ENCODE measurements at places on chromosomes 4 and X. TPM values are rescaled to one million over a fixed set of nuclear protein-coding genes. Genes with fewer than 3 reads are reported as not detected.
A peak's percentile ranks its signal among the peaks of the same experiment; 100 is the strongest.

UBA1 gene
- total RNA-seq = 286 TPM

SYN1 gene
- total RNA-seq = not detected

GNRHR gene
- total RNA-seq = not detected

XAGE2 gene
- total RNA-seq = not detected

EMCN gene
- 40.0 TPM for total RNA-seq

AWAT2 gene
- total RNA-seq = not detected

CXCL3 gene
- not detected for total RNA-seq

DNA sequence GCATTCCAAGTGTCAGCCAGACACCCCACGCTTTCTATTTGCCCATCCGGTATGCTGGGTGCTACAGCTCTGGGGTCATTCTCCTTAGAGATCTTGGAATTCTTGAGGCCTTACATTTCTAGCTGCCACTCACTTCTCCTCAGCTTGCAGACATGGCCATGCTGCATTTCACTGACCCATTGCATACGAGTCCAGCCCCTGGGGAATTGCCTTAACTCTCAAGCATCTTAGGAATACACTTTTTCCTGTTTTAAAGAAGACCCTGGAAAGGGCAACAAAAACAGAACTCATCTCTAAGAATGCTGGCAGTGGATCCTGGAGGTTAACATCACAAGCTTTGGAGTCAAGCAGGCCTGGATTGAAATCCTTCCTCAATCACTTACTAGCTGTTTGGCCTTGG, 122.0 kb upstream of the LNX1 start:
- no peak for DNase-seq
- H3K4me1 ChIP-seq = no peaks in the 10 kb centered on the region
- H3K36me3 ChIP-seq = no peaks in the 10 kb centered on the region
- no peak overlapping the region for H3K4me3 ChIP-seq
- H3K27ac ChIP-seq = no peak overlapping the region
- H3K27me3 ChIP-seq = no peaks in the 10 kb centered on the region

DNA sequence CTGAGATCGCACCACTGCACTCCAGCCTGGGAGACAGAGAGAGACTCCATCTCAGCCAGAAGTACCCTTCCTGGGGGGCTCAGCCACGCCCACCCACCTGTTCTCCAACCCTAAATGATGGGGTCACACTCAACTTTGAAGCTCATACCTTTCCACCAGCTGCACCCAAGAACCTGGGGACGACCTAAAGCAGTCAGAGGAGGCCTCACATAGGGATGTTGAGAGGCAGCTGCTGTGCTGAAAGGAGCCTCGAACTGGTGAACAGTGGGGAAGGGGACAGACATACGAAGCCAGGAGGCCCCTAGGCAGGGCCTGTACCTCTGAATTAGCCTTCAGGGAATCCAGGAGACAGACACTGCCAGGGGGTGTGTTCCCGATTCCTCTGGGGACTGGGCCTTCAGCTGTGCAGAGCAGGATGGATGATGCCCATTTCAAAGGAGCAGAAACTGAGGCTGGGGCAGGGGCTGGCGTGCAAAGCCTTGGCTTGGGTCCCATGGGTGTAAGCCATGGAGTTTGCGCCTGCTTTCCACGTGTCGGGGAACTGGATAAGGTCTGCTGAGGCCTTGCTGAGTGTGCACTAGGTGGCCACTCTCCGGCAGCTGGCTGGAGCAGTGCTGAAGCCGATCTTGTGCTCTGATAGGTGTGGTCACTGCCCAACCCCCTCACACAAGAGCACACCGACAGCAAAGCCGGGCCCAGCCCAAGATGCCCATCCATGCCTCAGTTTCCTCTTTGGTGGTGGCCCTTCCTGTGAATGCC, 130.8 kb downstream of the CPZ start:
- H3K27me3 ChIP-seq = no peaks in the 10 kb centered on the region
- no peak for DNase-seq
- no peak overlapping the region for H3K27ac ChIP-seq
- no peaks in the 10 kb centered on the region for H3K4me1 ChIP-seq
- H3K4me3 ChIP-seq = no peak overlapping the region
- no peaks in the 10 kb centered on the region for H3K36me3 ChIP-seq

- no peak overlapping the region for H3K27ac ChIP-seq
- no peak overlapping the region for H3K4me3 ChIP-seq
- H3K27me3 ChIP-seq = no peaks in the 10 kb centered on the region
- H3K4me1 ChIP-seq = no peaks in the 10 kb centered on the region
Observed at GRCh38 chr4:155444721-155445120, 68.0 kb upstream of the MAP9 start.

DNA sequence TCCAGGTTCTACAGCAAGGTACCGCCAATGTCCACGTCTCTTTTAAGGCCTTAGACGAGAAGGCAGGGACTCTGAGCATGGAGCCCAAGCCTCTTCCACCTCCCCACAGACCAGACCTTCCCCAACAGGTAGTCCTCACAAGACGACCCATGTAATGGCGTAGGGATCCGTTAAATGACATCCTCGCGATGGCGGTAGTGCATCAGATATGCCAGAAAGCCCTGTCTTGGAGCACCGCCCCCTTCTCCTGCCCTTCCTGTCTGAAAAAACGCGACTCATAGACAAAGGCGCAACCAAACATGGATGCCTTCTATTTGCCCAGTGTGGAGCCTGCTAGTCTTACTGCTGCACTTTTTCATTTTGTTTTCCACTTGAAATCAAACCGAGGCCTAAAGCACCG, 185.4 kb downstream of the OR13H1 start:
- peak; percentile 88 for DNase-seq
- H3K27ac ChIP-seq = no peak overlapping the region
- H3K36me3 ChIP-seq = no peaks in the 10 kb centered on the region

DNA sequence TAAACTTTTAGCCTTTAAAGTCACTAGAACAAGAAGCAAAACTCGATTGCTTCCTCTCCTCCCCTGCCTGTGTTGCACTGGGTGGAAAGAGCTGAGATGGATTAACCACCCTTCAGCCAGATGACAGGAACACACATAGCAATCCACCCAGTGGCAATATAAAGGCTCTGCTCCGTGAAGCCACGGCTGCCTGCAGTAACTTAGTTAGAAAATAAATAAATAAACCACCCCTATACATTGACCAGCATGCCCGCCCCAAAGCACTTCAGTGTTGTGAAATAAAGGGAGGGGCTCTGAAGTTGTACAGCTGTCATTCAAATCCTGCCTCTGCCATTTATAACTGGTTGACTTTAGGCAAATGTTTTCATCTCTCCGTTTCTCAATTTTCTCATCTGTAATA, 217.1 kb upstream of the LDB2 start:
- no peak for DNase-seq
- H3K4me1 ChIP-seq = no peaks in the 10 kb centered on the region
- H3K27ac ChIP-seq = no peak overlapping the region
- no peaks in the 10 kb centered on the region for H3K27me3 ChIP-seq
- no peak overlapping the region for H3K4me3 ChIP-seq

DNA sequence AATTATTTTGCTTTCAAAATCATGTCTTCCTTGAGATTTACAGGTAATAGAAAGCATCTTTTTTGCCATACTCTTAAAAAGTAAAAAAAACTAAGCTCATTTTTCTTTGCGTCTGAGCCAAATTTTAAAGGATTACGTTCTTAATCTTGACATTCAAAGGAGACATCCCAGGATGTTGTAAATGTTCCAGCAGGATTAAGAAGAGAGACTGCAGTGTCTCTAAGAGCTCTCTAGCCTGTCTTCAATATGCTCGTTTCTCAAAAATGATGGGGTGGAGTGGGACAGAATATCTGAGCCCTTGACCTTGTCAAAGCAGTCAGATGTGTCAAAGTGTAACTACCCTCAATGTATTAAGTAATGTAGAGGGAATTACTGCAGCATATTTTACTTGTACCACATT, 363.3 kb downstream of the PCDH7 start:
- no peak for DNase-seq
- H3K27me3 ChIP-seq = no peaks in the 10 kb centered on the region
- no peak overlapping the region for H3K4me3 ChIP-seq
- H3K27ac ChIP-seq = no peak overlapping the region
- no peaks in the 10 kb centered on the region for H3K36me3 ChIP-seq

DNA sequence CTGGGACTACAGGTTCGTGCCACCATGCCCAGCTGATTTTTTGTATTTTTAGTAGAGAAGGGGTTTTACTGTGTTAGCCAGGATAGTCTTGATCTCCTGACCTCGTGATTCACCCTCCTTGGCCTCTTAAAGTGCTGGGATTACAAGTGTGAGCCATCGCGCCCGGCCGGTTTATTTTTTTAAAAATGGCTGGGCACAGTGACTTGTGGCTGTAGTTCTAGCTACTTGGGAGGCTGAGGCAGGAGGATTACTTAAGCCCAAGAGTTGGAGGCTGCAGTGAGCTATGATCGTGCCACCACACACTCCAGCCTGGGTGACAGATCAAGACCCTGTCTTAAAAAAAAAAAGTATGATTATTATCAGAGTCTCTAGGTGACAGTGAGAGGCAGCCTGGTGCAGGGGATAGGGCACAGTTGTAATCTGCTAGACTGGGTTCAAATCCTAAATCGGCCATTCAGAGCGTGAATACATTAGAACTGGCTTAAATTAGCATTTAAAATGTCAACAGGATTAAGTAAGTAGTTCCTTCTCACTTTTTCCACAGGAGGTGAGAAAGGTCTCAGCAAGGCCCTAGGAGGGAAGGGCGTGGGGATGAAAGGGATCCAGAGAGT, 435 bp upstream of the MGST2 start:
- H3K36me3 ChIP-seq = no peaks in the 10 kb centered on the region
- H3K4me3 ChIP-seq = peak overlapping the region; percentile 61
- H3K27me3 ChIP-seq = no peaks in the 10 kb centered on the region
- H3K4me1 ChIP-seq = peaks cover 28% of the 10 kb centered on the region
- peak; percentile 37 for DNase-seq
- peak overlapping the region; percentile 95 for H3K27ac ChIP-seq

DNA sequence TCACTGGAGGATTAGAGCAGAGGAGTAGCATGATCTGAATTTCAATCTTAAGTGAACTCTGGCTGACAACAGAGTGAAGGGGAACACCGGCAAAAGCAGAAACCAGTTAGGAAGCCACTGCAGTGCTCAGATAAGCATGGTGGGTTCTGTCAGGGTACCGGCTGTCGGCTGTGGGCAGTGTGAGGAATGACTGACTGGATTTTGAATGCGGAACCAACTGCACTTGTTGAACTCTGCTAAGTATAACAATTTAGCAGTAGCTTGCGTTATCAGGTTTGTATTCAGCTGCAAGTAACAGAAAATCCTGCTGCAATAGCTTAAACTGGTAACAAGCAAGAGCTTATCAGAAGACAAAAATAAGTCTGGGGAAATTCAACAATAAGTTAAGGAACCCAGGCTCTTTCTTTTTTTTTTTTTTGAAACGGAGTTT, 5.2 kb downstream of the HTT start:
- H3K4me1 ChIP-seq = peaks cover 10% of the 10 kb centered on the region
- H3K27me3 ChIP-seq = no peaks in the 10 kb centered on the region
- H3K4me3 ChIP-seq = no peak overlapping the region
- no peak overlapping the region for H3K27ac ChIP-seq

GRCh38 chr4:171924746-171925376, 111.7 kb downstream of the GALNTL6 start:
- H3K36me3 ChIP-seq = no peaks in the 10 kb centered on the region
- no peak overlapping the region for H3K27ac ChIP-seq
- no peaks in the 10 kb centered on the region for H3K4me1 ChIP-seq
- H3K27me3 ChIP-seq = no peaks in the 10 kb centered on the region

DNA sequence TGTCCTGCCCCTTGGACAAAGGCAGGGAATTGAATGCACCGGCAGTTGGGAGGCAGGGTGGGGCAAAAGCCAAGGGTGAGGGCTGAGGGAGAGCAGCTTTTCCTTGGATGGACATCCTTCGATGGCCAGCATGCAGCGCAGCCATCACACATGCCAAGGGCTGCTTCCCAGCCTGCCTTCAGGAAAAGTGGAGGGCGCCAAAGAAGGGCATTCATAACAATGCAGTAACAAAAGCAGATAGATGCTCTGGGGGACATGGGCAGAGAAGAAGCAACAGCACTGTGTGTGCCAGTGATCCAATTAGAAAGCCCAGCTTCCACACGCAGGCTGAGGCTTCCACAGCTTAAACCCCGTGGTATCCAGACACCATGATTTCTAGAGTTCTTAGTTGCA, 71.5 kb downstream of the TSPAN5 start:
- no peak overlapping the region for H3K27ac ChIP-seq
- no peaks in the 10 kb centered on the region for H3K36me3 ChIP-seq
- no peak for DNase-seq
- H3K27me3 ChIP-seq = no peaks in the 10 kb centered on the region

GRCh38 chrX:52574416-52575275, 57.8 kb upstream of the XAGE1B start:
- H3K27me3 ChIP-seq = peaks cover 41% of the 10 kb centered on the region
- no peak overlapping the region for H3K27ac ChIP-seq
- H3K36me3 ChIP-seq = no peaks in the 10 kb centered on the region
- H3K4me1 ChIP-seq = no peaks in the 10 kb centered on the region

DNA sequence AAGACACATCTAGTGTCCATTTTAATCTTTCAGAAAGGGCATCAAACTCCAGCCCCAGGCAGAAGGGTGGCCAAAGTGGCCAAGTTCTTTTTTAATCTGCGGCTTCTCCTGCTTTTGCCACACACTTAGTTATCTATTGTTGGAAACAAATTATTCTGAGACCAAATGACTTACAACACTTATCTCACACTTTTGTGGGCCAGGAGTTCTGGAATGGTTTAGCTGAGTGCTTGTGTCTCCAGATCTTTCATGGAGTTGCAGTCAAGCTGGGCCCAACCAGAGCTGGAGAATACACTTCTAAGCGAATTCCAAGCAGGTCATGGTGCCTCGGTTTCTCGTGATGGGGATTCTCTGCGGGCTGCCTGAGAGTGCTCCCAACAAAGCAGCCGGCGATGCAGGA, 4.0 kb downstream of the TXK start:
- H3K4me1 ChIP-seq = peaks cover 11% of the 10 kb centered on the region
- H3K4me3 ChIP-seq = no peak overlapping the region
- no peaks in the 10 kb centered on the region for H3K27me3 ChIP-seq
- no peak for DNase-seq
- no peak overlapping the region for H3K27ac ChIP-seq
- no peaks in the 10 kb centered on the region for H3K36me3 ChIP-seq

- H3K4me3 ChIP-seq = no peak overlapping the region
- no peak for DNase-seq
- no peaks in the 10 kb centered on the region for H3K36me3 ChIP-seq
- no peaks in the 10 kb centered on the region for H3K4me1 ChIP-seq
- H3K27ac ChIP-seq = no peak overlapping the region
Observed at GRCh38 chrX:23884427-23885024, 23.2 kb downstream of the APOO start.
